ENCODE measurements at places on chromosomes 3 and 15.

DNA sequence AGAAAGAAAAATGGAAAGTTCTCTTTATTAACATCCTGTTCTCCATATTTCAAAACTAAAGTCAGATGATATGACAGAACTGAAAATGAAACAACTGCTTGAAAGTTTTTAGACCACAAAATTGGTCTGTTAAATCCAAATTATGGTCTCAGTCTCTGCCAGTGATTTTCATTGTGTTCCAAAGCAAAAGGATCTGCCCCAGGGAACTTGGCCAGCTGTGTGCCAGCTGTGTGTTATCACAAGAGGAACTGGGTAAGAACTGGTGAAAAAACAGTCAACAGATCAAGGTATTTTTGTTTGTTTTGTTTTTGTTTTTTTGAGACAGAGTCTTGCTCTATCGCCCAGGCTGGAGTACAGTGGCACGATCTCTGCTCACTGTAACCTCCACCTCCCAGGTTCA lies 323.3 kb downstream of the CTNNB1 start:
- no peak for DNase-seq

DNA sequence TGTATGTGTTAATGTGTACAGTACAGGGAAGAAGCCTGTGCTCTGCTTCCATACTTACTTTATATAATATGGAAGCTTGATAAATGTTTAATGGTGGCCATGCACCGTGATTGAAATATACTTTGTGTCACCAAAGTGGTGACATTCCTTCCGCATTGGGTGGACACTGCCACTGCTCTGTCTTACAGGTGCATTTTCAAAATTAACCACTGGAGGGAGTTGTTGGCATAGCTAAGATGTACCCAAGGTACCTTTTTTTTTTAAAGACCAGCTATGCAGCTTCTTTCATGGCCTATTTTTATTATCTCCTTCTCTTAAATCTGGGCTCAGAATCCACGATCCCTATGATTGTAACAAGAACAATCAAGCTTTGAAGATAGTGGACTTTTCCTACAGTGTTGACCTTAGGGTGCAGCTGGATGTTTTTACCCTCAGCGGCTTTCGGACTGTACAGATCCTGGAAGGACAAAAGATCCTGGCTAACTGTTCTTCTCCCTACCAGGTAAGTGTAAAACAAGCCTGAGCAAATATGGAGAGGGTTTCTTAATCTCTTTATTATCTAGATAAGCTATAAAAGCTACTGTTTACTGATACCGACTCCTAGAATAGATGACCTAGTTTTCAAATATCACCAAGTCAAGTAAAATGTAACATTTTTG lies 21.6 kb upstream of the PAK6 start:
- DNase-seq = peak; percentile 80

GRCh38 chr3:169661361-169662131 lies 2.0 kb downstream of the MECOM start:
- DNase-seq = peak; percentile 61

DNA sequence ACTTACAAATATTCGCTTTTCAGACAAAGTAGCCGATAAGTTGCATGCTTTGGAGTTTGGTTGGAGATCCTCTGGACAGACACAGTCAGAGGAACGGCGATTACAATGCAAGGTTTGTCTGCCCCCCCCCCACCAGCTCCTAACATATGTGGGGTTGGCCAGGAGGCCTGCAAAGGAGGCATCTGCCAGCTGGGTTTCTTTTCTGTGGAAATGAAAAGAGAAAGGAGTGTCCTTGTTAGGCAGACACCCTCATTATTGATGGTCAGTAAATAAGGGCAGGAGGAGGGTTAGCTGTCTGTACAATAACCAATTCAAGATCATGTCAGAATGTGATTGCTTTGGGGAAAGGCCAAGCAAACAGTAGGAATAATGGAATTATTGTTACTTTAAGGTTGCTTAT lies 49.1 kb downstream of the TLNRD1 start:
- no peak for DNase-seq

GRCh38 chr3:24497942-24498341 lies 3.3 kb upstream of the THRB start:
- no peak for DNase-seq

GRCh38 chr3:18774319-18775088 lies 349.4 kb upstream of the SATB1 start:
- DNase-seq = no peak

GRCh38 chr15:84982301-84982920 lies 755 bp downstream of the PDE8A start:
- DNase-seq = peak; percentile 38

All from cardiac fibroblast (primary cell).